Psoas muscle (tissue), 8 donors: ENCODE measurements at places on chromosomes 7 and 10. TPM values are rescaled to one million over a fixed set of nuclear protein-coding genes. Genes with fewer than 3 reads are reported as not detected.

MMD2 gene
- total RNA-seq, result not detected

- no peak for DNase-seq
Measured at GRCh38 chr7:87599336-87599735, 1.3 kb downstream of the ABCB1 start.

GRCh38 chr7:68399991-68400590, 1198.2 kb upstream of the AUTS2 start:
- no peak for DNase-seq

DNA sequence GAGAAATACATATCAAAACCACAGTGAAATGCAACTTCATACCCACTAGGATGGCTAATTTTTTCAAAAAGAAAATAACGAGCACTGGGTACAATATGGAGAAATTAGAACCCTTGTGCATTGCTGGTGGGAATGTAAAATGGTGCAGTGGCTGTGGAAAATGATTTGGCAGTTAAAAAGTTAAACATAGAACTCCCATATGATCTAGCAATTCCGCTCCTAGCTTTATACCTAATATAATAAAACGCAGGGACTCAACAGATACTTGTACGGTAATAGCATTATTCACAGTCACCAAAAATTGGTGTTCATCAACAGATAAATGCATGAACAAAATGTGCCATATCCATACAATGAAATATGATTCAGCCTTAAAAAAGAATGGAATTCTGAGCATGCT, 58.8 kb upstream of the PLPP4 start:
- DNase-seq, result no peak

CUZD1 gene
- not detected for total RNA-seq

- DNase-seq, result no peak
Measured at GRCh38 chr10:100510533-100511308, 8.9 kb downstream of the SEC31B start.

DNA sequence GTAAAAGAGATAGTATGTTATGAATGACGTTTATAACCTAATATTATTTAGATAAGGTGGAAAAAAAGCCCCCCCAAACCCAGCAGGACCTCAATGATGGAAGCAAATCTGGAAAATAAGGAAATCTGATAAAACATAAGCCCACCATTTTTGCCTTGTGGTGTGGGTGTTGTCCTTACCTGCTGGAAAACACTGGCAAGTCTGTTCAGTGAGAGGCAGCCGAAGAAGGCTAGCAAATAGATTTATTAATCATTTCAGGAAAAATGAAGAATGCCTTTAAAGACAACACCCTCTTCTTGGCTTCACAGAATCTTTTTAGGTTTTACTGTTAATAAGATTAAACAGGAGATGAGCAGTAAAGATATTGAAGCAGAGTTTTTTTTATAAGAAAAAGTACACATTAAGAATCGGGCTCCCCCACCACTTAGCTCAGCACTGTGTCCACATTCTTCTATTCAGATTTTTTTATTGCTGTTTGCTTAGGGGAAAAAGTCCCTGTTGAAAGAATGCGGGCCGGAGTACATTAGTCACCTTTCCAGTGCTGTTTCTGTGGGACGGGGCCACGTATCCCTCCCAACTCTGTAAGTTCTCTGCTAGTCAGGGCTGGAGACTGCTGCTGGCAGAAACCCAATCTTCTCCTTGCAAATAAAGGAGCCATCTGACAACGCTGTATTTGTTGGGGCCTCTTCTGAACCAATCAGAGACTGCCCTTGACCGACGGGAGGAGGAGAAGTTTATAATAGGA, 104.1 kb downstream of the EVX1 start:
- DNase-seq, result peak; percentile 32

PCBD1 gene
- total RNA-seq, result 69.8 TPM

GRCh38 chr7:110326966-110327365, 764.0 kb upstream of the LRRN3 start:
- DNase-seq, result no peak

AKR1C4 gene
- not detected for total RNA-seq

DNA sequence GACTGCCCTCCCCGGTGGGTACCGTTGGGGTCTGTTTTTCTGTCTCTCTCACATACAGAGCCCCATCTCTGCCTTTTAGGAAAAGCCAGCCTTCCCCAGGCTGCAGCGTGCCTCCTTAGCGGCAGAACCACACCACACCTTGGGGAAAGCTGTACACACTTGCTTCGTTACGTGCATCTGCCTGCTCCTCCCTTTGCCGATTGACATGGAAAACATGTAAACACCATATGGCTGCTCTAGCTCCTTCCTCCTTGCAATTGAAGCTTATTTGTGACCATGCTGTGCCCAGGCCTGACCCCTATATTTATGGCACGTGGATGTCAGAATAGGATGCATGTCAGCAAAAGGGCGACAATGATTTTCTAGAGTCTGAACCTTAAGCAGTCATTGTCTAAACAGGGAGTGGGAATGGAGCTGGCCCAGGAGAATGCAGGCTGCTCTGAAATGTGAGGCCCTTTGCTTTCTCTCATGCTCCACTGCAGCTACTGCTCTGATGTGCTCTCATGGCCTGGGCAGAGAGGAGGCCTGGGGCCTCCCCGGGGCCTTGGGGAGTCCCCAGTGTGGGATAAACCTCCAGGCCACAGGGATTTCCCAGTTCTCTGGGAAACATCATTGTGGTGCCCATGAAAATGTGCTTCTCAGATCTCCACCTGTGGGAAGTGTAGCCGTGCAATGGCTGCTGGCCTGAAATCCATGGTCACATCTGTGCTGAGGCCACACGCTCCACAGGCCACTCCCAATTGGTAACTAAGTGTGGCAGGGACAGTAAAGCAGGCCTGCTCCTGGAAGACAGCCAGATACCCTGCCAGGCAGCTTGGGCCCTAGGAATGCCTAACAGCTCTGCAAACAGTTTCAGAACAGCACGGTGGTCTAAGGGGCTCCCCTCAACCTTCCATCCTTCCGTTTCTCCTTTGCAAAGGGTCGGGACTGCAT, 18.6 kb downstream of the PDE6C start:
- no peak for DNase-seq

DNA sequence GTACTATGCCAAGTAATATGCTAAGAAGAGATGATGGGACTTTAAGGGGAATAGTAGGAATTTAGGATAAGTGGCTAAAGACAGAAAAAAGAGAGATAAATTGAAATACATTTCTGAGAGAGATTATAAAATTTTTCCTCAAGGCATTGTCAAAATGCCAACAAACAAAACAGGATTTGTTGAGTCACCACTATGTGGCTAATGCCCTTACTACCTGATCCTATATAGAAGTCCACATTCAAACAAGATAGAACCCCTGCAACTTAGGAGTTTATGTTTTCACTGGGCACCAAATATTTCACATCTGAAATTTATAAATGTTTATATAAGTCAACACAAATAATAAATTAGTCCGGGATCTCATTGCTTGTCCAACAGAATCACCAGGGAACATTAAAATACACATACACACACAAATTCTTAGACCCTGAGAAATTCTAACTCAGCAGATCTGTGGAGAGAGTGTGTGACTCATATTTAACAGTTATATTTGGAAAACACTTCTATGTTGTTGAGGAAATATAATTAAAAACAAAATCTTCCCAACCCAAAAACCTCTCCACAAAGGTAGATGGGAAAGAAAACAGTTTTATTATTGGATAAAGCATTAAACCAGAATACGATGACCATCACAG, 154.3 kb downstream of the PPP1R3A start:
- no peak for DNase-seq

DNA sequence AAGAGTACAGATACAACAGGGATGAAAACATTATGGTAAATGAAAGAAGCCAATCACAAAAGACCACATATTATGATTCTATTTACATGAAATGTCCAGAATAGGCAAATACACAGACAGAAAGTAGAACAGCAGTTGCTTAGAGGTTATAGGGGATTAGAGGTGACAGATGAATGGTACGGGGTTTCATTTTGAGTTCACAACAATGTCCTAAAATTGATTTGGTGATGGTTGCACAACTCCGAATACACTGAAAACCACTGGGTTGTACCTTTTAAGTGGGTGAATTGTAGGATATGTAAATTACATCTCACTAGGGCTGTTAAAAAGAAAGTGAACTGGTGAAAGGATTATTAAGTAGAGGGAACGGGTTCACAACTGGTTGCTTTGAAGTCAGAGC, 76.3 kb upstream of the MRLN start:
- DNase-seq, result no peak

DNA sequence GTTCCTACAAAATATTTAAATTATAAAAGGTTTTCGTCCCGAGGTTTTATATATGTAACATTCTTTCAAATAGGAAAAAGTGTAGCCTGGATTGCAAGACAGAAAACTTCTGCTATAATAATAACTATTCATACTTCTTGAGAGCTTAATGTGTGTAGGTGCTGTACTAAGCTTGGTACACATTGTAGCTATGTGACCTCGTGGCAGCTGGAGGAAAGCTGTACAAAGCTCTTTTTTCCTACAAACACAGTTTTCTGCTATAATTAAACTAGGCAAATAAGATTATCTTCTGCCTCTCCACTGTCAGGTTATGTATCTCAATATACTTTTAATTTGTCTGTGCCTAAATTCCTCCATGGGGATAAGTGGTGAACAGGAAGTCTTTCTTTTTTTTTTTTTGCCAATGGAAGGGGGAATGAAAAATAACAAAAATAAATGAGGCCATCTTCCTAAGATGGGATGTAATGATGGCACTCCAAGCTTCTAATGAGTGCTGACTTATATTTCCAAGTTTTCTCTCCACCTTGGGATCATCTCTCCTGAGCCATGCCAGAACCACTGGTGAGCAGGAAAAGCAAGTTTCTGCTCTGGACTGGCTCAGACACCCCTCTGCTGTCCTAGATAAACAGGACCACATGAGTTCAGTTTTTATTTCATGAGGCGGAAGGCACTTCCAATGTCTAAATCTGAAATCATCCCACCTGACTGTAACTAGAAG, 9.9 kb downstream of the SGMS1 start:
- no peak for DNase-seq
